ENCODE measurements at places on chromosomes 11 and 22.
A peak's percentile ranks its signal among the peaks of the same experiment; 100 is the strongest.

- no peaks in the 10 kb centered on the region for H3K27me3 ChIP-seq
- H3K4me1 ChIP-seq = peaks cover 8% of the 10 kb centered on the region
- no peak overlapping the region for H3K4me3 ChIP-seq
- no peak overlapping the region for H3K27ac ChIP-seq
- DNase-seq = no peak
Measured at GRCh38 chr22:42001121-42001520, 2.5 kb downstream of the WBP2NL start.

DNA sequence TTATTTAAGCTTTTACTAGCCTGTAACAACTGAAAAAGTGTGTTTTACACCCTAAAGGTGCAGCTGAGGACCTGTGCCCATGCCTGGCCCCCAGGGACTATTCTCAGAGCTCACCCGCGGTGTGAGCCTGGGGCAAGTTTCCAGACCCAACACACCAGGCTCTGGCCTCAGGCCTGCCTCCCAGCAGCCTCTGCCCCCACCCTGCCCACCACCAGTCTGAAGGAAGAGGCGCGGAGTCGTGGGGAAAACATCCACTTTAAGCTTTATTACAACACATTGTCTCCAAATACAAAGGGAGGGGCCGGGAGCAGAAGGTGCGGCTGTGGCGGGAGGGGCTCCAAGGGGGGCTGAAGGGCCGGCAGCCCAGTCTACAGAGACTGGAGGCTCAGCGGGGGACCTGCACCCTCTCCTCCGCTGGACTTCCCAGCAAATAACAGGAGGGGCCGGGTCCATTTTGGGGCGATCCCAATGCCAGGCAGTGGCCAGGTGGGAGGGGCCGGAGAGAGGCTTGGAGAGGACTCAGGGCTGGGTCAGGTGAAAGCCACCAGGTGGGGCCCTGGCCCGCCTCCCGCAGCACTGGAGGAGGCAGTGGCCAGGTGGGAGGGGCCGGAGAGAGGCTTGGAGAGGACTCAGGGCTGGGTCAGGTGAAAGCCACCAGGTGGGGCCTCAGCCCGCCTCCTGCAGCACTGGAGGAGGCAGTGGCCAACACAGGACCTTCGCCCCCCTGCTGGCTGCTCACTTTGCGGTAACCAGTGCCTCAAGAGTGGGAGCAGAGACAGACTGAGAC lies 18.1 kb downstream of the DUSP8 start:
- H3K27me3 ChIP-seq = no peaks in the 10 kb centered on the region
- H3K4me1 ChIP-seq = peaks cover 9% of the 10 kb centered on the region
- H3K4me3 ChIP-seq = no peak overlapping the region
- H3K27ac ChIP-seq = no peak overlapping the region
- no peak for DNase-seq
- H3K36me3 ChIP-seq = no peaks in the 10 kb centered on the region

DNA sequence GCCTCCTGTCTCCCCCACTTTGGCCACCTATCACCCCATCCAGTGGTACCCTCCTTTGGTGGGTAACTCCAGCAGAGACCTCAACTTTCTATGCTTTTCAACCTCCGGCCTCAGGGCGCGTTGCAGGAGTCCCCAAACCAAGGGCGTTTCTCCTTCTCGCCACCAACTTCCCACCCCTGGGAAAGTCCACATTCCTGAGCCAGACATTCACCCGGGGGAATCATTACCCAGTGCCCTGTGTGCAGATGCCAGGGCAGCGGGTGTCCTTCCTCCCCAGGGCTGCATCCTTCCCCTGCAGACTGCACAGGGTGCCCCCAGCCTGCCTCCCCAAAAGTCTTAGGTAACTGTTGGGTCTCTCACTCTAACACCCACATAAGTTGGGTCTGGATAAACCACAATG lies 26.4 kb downstream of the MYEOV start:
- H3K27ac ChIP-seq = no peak overlapping the region
- H3K4me3 ChIP-seq = no peak overlapping the region
- no peak for DNase-seq
- no peaks in the 10 kb centered on the region for H3K4me1 ChIP-seq
- no peaks in the 10 kb centered on the region for H3K27me3 ChIP-seq
- H3K36me3 ChIP-seq = no peaks in the 10 kb centered on the region

DNA sequence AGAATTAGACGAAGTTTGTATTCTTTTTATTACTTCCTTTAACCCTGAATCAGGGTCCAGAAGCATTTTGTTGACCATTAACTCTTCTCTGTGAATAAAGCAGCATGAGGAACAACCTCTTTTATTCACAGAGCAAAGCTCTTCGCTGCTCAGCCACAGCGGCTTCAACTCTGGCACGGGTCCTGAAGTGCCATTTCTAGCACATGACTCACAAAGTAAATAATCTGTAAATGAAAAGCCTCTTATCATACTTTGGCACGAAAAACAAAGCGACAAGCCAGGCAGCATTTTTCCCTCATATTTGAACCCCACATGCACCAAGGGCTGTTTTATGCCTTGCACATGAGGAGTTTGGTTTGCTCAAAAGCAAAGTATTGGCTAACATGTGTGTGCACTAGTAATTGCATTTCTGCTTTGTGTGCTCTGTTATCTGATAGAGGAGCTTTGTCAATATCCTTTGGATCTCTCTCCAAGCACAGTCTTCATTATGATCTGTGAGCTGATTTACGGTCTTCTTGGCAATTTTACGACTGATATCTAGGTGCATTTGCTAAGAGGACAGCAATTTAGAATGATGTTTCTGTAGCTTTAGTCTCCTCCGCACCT lies 33.0 kb upstream of the APOBEC3A start:
- H3K27me3 ChIP-seq = no peaks in the 10 kb centered on the region
- peak overlapping the region; percentile 72 for H3K27ac ChIP-seq
- H3K4me3 ChIP-seq = no peak overlapping the region

GRCh38 chr11:86589856-86590589 lies 82.4 kb downstream of the ME3 start:
- no peaks in the 10 kb centered on the region for H3K36me3 ChIP-seq
- no peaks in the 10 kb centered on the region for H3K4me1 ChIP-seq
- H3K27me3 ChIP-seq = no peaks in the 10 kb centered on the region
- DNase-seq = no peak
- H3K27ac ChIP-seq = no peak overlapping the region

DNA sequence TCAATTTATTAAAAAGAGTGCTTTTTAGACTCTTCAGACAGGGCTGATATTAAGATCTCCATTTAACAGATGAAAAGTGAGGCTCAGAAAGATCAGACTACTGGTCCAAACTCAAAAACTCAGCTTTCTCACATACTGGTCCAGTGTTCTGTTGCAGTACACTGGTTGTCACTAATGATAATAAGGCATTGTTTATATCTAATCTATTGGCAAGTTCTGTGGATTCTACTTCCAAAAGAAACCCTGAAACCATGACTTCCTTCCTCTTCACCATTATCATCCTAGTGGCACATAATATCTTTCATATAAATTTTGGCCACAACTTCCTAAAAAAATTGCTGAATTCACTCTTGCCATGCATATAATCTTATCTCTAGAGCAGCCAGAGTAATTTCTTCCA lies 36.9 kb downstream of the F2 start:
- no peaks in the 10 kb centered on the region for H3K4me1 ChIP-seq
- no peak overlapping the region for H3K27ac ChIP-seq
- no peak for DNase-seq
- no peaks in the 10 kb centered on the region for H3K27me3 ChIP-seq
